ENCODE measurements at places on chromosomes 6 and 20.

GRCh38 chr20:9672027-9672426 is 157.6 kb downstream of the LAMP5 start:
- DNase-seq = no peak

GRCh38 chr6:168524571-168525001 is 83.6 kb downstream of the SMOC2 start:
- no peak for DNase-seq

- DNase-seq = no peak
These were observed 27.2 kb upstream of the SRSF6 start for GRCh38 chr20:43430265-43431133.

GRCh38 chr20:1375515-1375914 is 17.3 kb downstream of the FKBP1A start:
- no peak for DNase-seq

- DNase-seq = no peak
These were observed 885 bp downstream of the NTSR1 start for GRCh38 chr20:62709537-62709905.

- no peak for DNase-seq
These were observed 3.0 kb downstream of the ROMO1 start for GRCh38 chr20:35702051-35702823.

DNA sequence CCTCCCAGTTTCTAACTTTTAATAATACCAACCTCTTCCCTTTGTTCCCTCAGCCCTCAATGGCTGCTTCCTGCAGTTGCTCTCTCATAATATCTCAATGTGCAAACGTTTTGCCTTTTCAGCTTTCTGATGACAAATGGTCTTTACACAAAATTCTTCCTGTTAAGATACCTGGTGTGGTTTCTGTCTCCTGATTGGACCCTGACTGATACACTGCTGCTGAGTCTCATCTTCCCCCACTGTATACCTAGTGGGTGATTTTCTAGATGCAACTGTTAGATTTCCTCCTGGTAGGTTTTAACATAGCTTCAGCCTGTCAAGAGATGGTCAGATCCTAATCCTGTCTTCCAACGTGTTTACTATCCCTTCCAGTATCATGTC is 147.9 kb upstream of the TOP1 start:
- no peak for DNase-seq

GRCh38 chr6:166728884-166729530 is 102.0 kb upstream of the RPS6KA2 start:
- DNase-seq = no peak
